ENCODE measurements at places on chromosomes 4 and X. TPM values are rescaled to one million over a fixed set of nuclear protein-coding genes. Genes with fewer than 3 reads are reported as not detected.

The ADH1B gene
- total RNA-seq: 0.23 TPM

The ZFP42 gene
- total RNA-seq: 1.4 TPM

The DRP2 gene
- 11.3 TPM for total RNA-seq

The YIPF7 gene
- 3.5 TPM for total RNA-seq

The NR3C2 gene
- 9.0 TPM for total RNA-seq

The STARD8 gene
- total RNA-seq: 3.2 TPM

The DDIT4L gene
- total RNA-seq: 3.7 TPM

The ANXA10 gene
- not detected for total RNA-seq

The FGF2 gene
- total RNA-seq: 20.3 TPM

The ANXA3 gene
- 24.7 TPM for total RNA-seq

The PCDH19 gene
- total RNA-seq: 45.2 TPM

The PCDH10 gene
- total RNA-seq: 173 TPM

The HTRA3 gene
- 2.8 TPM for total RNA-seq

The TACR3 gene
- total RNA-seq: 5.5 TPM

The MID1 gene
- total RNA-seq: 11.5 TPM

The TRIM2 gene
- total RNA-seq: 749 TPM

The NRK gene
- total RNA-seq: 0.46 TPM

The MAOA gene
- 64.1 TPM for total RNA-seq

The SMC1A gene
- 21.5 TPM for total RNA-seq

The NLGN4X gene
- 71.3 TPM for total RNA-seq

The CRMP1 gene
- 489 TPM for total RNA-seq

The SRPK3 gene
- 0.46 TPM for total RNA-seq

The LANCL3 gene
- 7.8 TPM for total RNA-seq
